ENCODE measurements at places on chromosomes 7 and 10.

DNA sequence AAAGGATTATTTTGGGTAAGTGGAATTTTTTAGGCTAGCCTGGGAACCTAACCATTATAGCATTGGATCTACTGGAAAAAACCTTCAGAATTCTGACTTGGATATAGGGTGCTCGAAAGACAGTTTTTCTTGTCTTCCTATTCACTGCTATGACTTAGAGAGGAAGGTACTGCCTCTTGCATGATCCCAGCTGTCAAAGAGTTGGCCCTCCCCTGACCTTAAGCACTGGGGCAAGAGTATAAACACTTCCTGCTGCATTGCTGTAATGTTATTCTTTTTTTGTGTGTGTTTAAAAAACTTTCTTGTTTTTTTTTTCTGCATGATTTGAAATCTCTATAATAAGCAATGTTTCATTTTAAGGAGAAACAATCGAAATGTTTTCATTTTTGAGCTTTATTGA, 113.0 kb downstream of the LRMDA start:
- no peak for DNase-seq

- no peak for DNase-seq
These were observed 46.7 kb upstream of the PLCE1 start for GRCh38 chr10:93947055-93947454.

GRCh38 chr7:137164251-137164650, 179.3 kb downstream of the PTN start:
- no peak for DNase-seq

DNA sequence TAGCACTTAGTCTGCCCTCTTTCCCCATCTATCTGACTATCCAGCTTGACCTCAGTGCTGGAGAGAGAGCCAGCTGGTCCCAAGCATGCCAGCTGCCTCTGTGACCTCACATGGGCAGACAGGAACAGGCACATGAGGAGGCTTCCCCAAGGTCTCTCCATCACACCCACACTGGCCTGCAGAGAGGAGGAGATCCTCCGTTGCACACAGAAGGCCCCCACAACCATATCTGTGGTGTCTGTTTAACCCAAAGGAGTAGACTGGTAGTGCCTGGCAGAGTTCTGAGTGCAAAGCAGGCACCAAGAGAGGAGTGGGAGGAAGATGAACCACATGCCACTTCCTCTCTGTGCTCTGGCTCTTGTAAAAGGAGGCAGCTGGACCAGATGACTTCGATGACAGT, 4.8 kb upstream of the ANK3 start:
- DNase-seq: no peak

DNA sequence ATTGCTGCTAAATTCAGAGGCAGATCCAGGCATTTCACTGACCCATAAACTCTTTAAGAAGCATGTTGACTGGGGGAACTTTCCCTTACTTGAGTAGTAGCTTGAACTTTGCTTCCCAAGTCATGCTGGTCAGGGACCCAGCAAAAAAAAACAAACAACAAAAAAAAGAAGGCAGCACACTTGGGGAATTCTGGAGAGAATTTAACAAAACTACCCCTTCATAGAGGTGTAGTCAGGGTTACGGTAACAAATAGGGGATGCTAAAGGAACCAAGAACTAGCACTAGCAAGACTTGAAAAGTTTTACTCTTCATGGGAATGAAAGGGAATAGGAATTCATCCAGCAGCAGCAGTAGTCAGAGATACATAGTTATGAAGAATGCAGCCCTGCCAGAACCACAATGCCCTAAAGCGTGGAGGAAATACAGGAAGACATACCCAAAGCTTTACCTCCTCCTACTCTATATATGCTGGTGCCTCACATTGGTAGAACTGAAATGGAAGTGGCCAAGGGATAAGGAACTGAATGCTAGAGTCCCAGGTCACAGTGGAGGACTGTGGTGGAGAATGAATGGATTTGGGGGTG, 67.3 kb downstream of the PHYHIPL start:
- no peak for DNase-seq

DNA sequence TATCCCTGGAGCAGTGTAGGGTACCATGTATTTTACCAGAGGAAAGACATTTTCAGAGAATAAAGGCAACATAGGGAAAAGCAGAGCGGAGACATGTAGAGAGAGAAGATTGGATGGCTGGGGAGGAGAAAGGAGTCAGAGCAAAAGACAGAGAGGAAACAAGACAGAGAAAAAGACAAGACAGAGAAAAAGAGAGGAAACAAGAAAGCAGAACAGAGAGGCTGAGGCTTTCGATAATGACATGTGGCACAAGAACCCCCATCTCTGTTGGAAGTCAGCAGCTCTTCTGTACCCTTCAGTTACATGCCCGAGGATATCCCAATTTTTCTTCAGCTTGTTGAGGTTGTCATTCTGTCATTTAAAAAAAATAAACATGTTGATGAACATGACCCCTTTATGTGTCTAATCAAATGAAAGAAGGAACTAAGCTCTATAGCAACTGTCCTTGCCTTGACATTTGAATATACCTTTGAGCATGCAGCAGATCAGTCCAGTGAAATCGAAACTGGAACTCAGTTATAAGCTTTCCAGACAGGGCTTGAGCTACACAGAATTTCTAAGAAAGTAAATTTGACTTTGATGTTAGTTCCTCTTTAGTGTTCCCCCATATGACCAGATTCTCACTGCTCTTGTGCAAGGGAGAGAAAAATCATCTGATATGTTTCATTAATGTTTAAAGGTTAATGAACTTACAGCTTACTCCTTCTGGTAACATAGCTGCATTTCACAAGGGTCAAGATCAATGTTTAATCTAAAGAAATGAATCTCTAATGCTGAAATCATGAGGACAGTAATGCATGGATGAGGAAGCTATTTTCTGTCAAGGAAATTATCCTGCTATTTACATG, 75.1 kb upstream of the SP4 start:
- no peak for DNase-seq

- DNase-seq: no peak
These were observed 806.9 kb downstream of the TNS3 start for GRCh38 chr7:46775020-46775419.

Measured in stimulated activated CD8-positive, alpha-beta memory T cell treated with anti-CD3 and anti-CD28 coated beads, Interleukin-4, amount 100 ng/mL, for 24 hours (primary cell).